ENCODE measurements at places on chromosomes 5 and 9. TPM values are rescaled to one million over a fixed set of nuclear protein-coding genes. Genes with fewer than 3 reads are reported as not detected.

CLINT1 gene
- total RNA-seq, result 75.4 TPM

IRGM gene
- 0.29 TPM for total RNA-seq

NUTM2G gene
- not detected for total RNA-seq

ARL14EPL gene
- not detected for total RNA-seq

FOXD4 gene
- total RNA-seq, result 0.51 TPM

INSL4 gene
- total RNA-seq, result not detected

DIMT1 gene
- total RNA-seq, result 32.6 TPM

F2RL1 gene
- total RNA-seq, result 6.4 TPM

DNAJB5 gene
- 18.5 TPM for total RNA-seq

IFNB1 gene
- not detected for total RNA-seq

GPR21 gene
- not detected for total RNA-seq

MYMK gene
- not detected for total RNA-seq

SPINK13 gene
- not detected for total RNA-seq

SPINK6 gene
- not detected for total RNA-seq

TEK gene
- total RNA-seq, result 9.1 TPM

SLIT3 gene
- 4.4 TPM for total RNA-seq

PCDHB10 gene
- 0.90 TPM for total RNA-seq

SLC1A3 gene
- total RNA-seq, result 0.45 TPM

TOMM5 gene
- total RNA-seq, result 136 TPM

NPR2 gene
- total RNA-seq, result 48.7 TPM

STXBP1 gene
- 59.6 TPM for total RNA-seq

TLX3 gene
- total RNA-seq, result not detected

FAM219A gene
- 21.3 TPM for total RNA-seq

ARSK gene
- 16.3 TPM for total RNA-seq

ANKDD1B gene
- 0.21 TPM for total RNA-seq

SPACA9 gene
- total RNA-seq, result 6.6 TPM

UBTD2 gene
- total RNA-seq, result 17.1 TPM

STK32A gene
- total RNA-seq, result 0.76 TPM

ZNF367 gene
- total RNA-seq, result 10.3 TPM

IFNE gene
- 1.9 TPM for total RNA-seq

ALDH1B1 gene
- total RNA-seq, result 40.0 TPM

CCDC192 gene
- not detected for total RNA-seq

CNTNAP3 gene
- total RNA-seq, result not detected

CDO1 gene
- total RNA-seq, result not detected

PLEKHG4B gene
- total RNA-seq, result 0.41 TPM

C7 gene
- total RNA-seq, result not detected

ANKRD55 gene
- not detected for total RNA-seq

TMC1 gene
- total RNA-seq, result 0.09 TPM

GFI1B gene
- not detected for total RNA-seq

CCDC187 gene
- total RNA-seq, result not detected

CARD9 gene
- total RNA-seq, result 19.0 TPM

SPATA31D4 gene
- total RNA-seq, result not detected

NDUFS6 gene
- 29.1 TPM for total RNA-seq

SH3PXD2B gene
- 12.4 TPM for total RNA-seq

DBH gene
- total RNA-seq, result not detected
